Immature natural killer cell (primary cell): ENCODE measurements at places on chromosomes 6 and 20.

GRCh38 chr6:113873043-113873667 lies 16.0 kb downstream of the MARCKS start:
- DNase-seq, result no peak

DNA sequence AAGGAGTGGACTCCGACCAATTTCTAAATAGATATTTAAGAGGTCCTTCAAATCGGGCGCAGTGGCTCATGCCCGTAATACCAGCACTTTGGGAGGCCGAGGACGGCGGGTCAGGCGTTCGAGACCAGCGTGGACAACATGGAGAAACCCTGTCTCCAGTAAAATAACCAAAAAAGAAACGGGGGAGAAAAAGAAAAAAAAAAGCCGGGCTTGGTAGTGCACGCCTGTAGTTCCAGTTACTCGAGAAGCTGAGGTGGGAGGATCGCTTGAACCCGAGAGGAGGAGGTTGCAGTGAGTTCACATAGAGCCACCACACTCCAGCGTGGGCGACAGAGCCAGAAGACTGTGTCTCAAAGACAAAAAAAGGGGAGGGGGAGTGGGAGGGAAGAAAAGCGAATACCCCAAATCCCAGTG lies 53.3 kb upstream of the HFE start:
- DNase-seq, result no peak

DNA sequence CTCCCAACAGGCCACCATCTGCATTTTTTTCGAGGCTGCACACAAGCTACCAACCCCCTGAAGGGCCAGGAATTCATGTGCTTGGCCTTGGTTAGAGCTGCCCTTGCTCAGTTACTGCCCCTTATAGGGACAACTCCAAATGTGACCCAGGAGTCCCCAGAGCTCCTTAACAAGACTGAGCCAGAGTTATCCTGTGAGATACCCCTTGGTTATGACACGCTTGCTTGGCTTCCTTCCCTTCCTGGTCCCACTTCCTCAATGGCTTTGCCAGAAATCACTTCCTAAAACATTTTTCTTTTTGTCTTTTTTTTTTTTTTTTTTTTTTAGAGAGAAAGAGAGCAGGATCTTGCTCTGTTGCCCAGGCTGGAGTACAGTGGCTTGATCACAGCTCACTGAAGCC lies 8.9 kb downstream of the TREM1 start:
- DNase-seq, result no peak

DNA sequence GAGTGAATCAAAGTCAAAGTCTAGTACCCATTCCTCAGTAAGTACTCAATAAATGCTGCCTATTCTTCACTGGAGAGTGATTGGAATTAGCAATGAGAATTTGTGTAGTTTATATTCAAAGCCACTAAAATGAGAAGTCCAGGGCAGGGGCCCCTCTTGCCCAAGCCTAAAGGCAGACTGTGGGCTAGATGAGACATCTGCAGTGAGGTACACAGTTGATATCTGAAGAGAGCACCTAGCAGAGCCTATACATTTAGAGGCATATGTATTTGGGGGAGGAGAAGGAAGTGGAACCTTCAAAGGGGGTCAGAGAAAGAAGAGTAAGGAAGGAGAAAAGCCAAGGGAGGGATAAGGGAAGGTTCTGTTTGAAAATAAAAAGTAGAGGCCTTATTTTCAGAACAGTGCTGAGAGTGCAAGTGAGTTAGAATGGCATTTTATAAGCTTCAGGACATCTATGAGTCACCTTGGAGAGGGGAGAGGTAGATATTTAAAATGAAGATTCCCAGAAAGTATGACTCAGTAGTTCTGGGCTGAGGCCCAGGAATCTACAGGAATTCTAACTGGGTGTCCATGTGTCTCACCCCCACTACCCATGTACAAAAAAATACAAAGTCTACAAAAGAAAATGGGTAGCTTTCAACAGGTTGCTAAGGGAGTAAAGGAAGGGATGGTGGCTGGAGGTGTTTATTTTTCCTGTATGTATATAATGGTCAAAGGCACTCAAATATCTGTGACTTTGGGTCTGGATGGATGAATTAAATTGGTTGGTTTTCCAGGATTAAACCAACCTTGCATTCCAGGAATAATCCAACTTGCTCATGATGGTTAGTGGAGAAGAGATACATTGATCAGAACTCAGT lies 135.1 kb downstream of the ZFP64 start:
- no peak for DNase-seq

DNA sequence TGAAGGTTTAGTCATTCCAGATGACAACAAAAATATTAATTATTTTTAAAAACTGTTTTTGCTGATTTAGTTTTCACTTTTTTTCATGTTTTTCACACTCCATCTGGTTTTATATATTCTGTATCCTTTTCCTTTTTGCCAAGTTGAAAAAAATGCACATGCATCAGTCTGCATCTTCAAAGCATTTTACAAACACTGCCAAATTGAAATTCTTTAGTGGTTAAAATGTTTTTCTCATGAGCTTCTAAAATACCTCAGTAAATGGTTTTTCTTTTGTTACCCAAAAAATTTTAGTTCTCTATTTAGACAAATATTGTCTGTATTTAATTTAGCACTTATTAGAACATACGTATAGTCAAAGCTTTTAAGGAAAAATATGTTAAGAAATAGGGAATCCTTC lies 386.9 kb upstream of the HSF2 start:
- no peak for DNase-seq

- no peak for DNase-seq
These were observed 29.4 kb downstream of the LAMA5 start for GRCh38 chr20:62337558-62338293.

- no peak for DNase-seq
These were observed 143.9 kb downstream of the BCAS1 start for GRCh38 chr20:53926428-53927028.

GRCh38 chr6:39563566-39564311 lies 161.5 kb downstream of the KIF6 start:
- DNase-seq, result no peak

DNA sequence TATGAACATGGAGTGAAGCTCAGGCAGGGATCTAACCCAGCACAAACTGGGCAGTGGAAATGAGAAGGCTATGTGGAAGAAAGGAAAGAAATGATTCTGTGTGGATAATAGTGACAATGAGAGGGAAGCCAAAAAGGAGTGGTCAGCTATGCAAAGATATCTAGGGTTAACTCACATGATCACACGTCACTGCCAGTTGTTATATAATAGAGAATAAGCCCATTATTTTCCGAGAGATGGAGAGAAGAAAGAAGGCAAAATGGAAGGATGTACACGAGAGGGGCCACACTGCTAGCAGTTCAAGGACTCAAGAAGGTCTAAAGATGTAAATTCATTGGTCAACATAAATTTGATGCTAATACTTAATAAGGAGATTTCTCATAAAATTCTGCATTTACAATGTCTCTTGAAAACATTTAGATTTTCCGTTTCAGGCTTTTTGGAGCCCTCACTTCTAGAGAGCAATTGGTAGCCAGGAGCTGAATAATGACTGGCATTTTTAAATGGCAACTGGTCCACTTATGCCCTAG lies 18.8 kb upstream of the RCAN2 start:
- no peak for DNase-seq

- no peak for DNase-seq
These were observed 55.7 kb downstream of the SH3BGRL2 start for GRCh38 chr6:79686707-79687309.

DNA sequence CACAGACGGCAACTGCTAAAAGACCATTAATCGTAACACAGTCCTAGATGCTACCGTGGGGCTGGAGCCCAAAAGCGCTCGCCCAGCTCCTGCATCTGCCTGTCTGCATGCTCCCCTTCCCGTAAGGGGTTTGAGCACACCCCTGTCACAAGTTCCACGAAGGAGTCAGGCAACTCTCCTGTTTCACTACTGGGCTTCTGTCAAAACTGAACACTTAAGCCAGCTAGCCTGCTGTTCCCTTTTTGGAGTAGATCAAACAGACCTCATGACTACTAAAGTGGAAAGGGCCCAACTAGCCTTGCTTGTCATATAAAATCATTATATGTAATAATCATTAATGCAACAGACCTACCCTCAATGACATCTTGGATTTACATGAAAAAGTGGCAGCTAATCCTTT lies 61.3 kb downstream of the TRMT11 start:
- no peak for DNase-seq

GRCh38 chr6:100614933-100615332 lies 150.2 kb upstream of the SIM1 start:
- no peak for DNase-seq

DNA sequence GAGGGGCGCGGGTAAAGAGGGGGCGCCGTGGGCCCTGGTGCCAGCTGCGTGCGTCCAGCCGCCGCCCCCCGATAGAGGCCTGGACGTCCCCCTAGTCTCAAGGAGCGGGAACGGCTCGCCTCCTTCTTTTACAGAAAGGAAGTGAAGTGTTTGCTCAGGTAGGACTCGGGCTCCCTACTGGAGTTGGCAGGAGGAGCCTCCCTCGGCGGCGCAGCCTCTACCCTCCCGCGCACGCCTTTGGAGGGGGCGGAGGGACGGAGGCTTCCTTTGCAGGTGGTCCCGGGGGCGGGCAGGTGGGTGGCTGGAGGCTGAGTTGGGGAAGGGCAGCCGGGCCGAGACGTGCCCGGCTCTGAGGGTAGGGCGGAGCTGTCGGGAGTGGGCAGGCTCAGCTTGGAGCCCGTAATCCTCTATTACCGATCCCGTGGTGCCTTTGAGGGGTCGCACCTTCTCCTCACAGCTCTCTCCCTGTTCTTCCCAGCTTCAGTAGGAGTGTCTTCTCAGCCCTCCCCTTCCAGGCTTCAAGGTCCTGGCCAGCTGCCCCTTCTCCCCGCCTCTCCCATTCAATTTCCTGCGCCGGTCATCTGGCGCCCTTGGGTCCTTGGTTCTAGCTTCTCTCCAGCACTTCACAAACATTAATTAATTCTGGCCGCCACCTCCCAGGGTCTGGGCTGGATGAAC lies 728 bp downstream of the ITPR3 start:
- peak; percentile 27 for DNase-seq

DNA sequence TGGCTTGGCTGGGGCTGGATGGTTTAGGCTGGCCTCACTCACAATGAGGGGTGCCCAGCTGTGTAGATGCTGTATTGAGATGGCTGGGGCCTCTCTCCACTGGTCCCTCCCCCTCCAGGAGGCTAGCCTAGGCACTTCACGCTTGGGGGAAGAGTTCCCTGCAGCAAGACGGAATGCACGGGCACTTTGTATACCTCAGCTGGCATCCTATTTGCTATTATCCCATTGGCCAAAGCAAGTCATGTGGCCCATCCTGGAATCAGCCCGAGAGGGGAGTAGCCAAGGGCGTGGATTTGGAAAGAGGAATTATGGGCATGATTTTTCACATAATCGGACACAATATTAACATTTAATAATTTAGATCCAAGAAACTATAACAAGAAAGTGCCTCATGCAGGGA lies 64.3 kb downstream of the ISM1 start:
- DNase-seq, result no peak

DNA sequence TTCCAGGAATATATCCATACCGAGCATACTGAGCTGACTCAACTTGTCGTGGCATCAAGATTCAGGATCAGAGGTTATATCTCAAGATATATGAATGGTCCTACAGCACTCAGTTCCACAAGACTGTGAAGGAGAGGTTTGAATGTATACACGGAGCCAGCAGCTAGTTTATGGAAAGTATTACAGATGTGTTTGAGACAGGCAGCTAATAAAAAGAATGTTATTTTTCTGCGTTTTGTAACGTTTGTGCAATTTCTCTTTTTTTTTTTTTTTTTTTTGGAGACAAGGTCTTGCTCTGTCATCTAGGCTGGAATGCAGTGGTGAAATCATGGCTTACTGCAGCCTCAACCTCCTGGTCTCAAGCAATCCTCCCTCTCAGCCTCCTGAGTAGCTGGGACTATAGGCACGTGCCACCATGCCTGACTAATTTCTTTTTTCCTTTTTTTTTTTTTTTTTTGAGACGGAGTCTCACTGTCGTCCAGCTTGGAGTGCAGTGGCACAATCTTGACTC lies 3.4 kb upstream of the FAM110A start:
- DNase-seq, result no peak

DNA sequence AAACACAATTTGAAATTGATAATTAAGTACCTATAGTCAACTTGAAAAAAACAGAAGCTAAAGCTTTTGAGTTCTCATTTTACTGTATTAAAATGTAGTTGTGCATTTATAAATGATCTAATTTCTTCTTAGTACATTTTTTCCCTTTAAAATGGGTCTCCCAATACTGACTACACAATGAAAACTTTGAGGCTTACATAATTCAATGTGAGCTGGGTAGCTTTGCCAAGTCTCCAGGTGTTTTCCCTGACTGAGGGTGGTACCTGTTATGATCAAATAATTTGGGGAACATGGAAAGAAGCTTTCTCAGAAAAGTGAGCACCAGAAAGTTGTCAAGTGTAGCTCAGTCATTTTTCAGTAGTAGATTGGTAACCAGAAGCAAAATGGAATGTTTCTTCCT lies 74.3 kb downstream of the ARMC2 start:
- no peak for DNase-seq

- no peak for DNase-seq
These were observed 15.1 kb upstream of the HCK start for GRCh38 chr20:32036716-32037485.

DNA sequence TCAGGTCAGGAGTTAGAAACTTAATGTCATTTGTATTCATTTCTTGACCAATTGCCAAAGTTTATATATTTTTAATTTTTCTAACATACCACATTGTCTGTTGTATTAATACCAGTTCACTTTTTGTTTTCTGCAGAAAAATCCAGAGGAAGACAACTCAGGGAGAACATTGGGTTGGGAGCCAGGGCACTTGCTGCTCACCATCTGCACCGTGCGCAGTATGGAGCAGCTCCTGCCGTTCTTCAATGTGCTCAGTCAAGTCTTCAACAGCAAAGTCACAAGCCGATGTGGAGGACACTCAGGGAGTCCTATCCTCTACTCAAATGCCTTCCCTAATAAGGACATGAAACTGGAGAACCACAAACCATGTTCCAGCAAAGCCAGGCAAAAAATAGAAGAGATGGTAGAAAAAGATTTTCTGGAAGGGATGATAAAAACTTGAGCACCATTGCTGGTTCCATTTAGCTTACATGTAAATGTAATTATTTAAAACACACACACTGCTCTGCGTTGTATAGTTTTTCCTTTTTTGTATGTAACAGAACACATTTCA lies 25.3 kb downstream of the PGM3 start:
- no peak for DNase-seq

- no peak for DNase-seq
These were observed 93.0 kb upstream of the SMLR1 start for GRCh38 chr6:130734161-130734560.

- no peak for DNase-seq
These were observed 242.9 kb downstream of the CDC5L start for GRCh38 chr6:44630125-44631028.

DNA sequence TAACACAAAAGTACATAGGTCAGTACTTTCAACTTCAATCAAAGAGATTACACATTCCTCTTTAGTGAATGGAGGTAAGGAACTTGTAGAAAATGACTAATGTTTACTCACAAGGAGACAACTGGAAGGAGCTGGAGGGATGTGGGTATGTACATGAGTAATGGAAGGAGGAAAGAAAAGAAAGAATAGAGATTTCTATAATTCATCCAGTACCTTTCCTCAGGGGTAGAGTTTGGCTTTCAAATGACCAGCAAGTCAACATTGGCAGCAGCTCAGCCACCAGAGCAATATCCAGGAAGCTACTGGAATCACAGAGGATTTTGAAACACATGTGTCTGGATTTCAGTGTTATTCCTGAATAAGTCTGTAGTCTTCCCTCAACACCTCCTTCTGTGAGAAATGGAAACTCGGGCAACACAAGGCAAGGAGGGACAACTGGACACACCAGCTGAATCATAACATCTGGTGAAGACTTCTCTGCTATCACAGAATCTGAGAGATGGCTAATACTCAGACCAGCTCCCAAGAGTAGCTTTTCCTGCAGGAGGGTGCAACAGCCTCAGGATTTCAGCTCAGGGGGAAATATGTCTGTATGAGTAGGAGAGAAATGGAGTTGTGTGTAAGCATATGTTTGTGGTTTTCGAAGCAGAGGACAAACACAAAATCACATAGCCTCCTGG lies 98.8 kb downstream of the HAO1 start:
- DNase-seq, result no peak
